ENCODE measurements at places on chromosomes 12 and 14. TPM values are rescaled to one million over a fixed set of nuclear protein-coding genes. Genes with fewer than 3 reads are reported as not detected.

- H3K4me1 ChIP-seq, result peaks cover 39% of the 10 kb centered on the region
- no peak for DNase-seq
- H3K27ac ChIP-seq, result peak overlapping the region; percentile 98
- H3K27me3 ChIP-seq, result no peaks in the 10 kb centered on the region
- H3K4me3 ChIP-seq, result peak overlapping the region; percentile 85
- no peaks in the 10 kb centered on the region for H3K36me3 ChIP-seq
Observed at GRCh38 chr14:93331728-93332396, 974 bp downstream of the BTBD7 start.

GRCh38 chr14:64826333-64826732 is 53.4 kb downstream of the SPTB start:
- DNase-seq, result no peak
- peak overlapping the region; percentile 69 for H3K27ac ChIP-seq
- no peaks in the 10 kb centered on the region for H3K36me3 ChIP-seq
- H3K4me3 ChIP-seq, result no peak overlapping the region
- H3K27me3 ChIP-seq, result no peaks in the 10 kb centered on the region
- peaks cover 23% of the 10 kb centered on the region for H3K4me1 ChIP-seq

DNA sequence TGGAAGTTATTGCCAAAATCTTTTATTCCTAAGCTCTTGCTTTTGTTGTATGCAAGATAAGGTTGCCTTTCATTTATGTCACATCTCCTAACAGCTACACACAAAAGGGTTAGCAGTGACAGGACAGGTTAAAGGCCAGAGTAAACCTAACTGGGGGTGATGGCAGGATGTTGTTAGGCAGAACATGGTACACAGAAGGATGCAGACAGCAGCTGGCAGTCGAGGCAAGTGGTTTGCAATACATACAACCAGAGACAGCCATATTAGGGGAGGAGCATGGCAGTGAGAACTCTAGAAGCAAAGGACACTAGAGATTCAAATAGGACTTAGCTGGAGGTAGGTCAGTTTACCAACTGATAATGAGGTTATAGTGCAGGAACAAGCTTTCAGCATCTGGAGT is 2.7 kb upstream of the ABCD2 start:
- H3K4me1 ChIP-seq, result peaks cover 8% of the 10 kb centered on the region
- no peak for DNase-seq
- no peak overlapping the region for H3K27ac ChIP-seq
- no peaks in the 10 kb centered on the region for H3K36me3 ChIP-seq
- H3K4me3 ChIP-seq, result no peak overlapping the region
- H3K27me3 ChIP-seq, result no peaks in the 10 kb centered on the region

- peak; percentile 91 for DNase-seq
- no peak overlapping the region for H3K4me3 ChIP-seq
- H3K4me1 ChIP-seq, result no peaks in the 10 kb centered on the region
- H3K27ac ChIP-seq, result no peak overlapping the region
Observed at GRCh38 chr14:105045710-105046326, 19.4 kb downstream of the GPR132 start.

DNA sequence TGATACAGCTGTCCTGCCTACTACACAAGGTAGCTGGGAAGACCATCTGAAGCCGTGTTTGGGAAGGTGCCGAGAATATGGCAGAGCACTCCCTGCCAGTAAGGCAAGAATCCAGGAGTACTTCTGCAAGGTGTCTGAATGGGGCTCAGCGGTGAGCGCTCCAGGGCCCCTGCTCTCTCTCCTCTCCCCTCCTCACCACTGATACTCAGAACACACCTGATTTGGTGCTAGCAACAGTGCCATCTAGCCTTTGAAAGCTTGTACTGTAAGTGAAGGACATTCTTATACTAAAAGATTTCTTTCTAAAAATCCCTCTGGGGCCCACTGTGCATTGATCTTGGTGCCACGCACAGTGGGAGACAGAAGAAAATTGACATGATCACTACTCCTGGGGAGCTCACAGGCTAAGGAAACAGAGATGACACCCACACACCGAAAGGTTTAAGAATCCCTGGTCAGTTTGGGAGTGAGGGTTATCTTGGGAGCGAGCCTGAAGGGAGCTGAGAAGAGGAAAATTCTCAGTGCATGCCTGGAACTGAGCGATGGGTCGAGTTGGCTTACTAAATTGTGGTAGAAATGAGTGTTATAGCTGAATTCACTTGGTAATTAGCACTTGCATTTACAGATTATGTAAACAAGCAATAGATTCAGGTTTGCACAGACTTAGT is 216.9 kb downstream of the NTF3 start:
- peak; percentile 16 for DNase-seq
- no peak overlapping the region for H3K27ac ChIP-seq
- no peaks in the 10 kb centered on the region for H3K4me1 ChIP-seq

DNA sequence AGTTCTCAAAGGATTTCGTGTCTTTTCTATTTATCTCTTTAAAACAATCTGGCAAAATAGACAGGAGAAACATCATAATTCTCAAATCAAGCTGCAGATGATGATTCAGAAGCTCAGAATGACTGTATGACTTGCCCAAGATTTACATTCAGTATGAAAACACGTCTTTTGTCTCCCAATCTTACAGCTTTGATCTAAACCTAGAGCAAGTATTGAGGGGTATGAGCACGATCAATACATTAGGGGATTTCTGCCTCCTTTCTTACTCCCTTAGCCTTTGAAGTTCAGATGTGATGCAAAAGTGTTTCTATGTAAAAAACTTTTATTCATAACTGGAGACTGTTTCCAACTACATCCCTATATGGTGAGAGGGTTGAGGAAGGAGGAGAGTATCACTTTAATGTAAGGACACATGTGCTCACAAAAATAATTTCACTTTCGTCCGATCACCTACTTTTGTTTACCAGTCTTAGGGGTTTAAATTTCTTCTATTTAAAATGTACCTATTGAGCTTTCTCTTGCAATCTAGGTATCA is 454.8 kb downstream of the TMTC2 start:
- DNase-seq, result no peak
- no peak overlapping the region for H3K27ac ChIP-seq
- no peaks in the 10 kb centered on the region for H3K27me3 ChIP-seq
- no peak overlapping the region for H3K4me3 ChIP-seq
- H3K36me3 ChIP-seq, result no peaks in the 10 kb centered on the region

DNA sequence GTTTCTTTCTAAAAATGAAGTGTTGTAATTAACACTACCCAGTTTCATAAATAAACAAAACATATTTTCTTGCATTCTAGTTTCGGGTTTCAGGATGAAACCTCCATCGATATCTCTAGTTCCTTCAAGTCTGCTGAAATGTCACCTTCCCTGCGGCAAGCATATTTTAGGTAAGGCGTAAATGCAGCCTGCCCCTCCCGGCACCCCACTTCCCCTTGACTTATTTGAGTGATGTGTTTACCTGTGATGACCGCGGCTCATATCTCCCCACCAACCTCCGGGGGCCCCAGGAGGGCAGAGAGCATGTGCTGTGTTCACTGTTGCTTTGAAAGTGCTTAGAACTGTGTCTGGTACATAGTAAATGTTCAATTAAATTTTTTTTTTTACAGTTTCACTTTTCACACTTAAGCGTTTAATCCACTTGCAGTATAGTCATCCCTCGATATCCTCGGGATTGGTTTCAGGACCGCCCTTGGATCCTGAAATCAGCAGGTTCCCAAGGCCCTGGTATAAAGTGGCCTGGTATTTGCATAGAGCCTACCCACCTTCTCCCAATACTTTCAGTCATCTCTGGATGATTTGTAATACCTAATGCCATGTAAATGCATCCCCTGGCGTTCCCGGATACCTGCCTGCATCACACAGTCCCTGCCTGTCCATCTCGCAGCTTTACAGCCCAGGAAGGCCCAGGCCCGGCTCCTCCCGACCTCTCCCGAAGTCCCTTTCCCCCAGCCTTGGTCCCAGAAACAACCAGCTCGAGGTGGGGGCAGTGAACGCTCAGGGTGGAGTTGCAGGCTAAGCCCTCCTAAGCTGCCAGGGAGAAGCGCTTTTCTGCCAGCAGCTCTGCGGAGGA is 40.2 kb upstream of the FBRSL1 start:
- H3K27ac ChIP-seq, result no peak overlapping the region
- H3K4me3 ChIP-seq, result no peak overlapping the region
- H3K27me3 ChIP-seq, result peaks cover 80% of the 10 kb centered on the region
- H3K36me3 ChIP-seq, result no peaks in the 10 kb centered on the region

DNA sequence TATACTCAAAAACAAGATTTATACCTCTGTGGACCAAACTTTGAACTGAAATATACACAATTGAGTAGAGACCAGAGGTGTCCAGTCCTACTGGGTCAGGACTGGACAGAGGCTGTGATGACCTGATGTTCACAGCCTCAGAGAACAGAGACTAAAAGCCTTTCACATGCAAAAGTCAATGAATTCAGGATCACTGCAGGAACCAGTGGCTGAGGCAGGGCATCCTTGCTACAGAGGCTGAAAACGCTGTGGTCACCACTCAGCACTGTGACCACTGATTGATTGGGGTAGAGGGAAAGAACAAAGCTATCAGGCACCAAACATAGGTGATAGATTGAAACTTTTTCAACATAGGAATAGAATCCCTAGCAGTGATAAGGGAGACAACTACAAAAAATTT is 25.1 kb downstream of the GRIP1 start:
- no peaks in the 10 kb centered on the region for H3K27me3 ChIP-seq
- no peak overlapping the region for H3K27ac ChIP-seq
- H3K4me3 ChIP-seq, result no peak overlapping the region
- H3K4me1 ChIP-seq, result no peaks in the 10 kb centered on the region
- DNase-seq, result no peak

DNA sequence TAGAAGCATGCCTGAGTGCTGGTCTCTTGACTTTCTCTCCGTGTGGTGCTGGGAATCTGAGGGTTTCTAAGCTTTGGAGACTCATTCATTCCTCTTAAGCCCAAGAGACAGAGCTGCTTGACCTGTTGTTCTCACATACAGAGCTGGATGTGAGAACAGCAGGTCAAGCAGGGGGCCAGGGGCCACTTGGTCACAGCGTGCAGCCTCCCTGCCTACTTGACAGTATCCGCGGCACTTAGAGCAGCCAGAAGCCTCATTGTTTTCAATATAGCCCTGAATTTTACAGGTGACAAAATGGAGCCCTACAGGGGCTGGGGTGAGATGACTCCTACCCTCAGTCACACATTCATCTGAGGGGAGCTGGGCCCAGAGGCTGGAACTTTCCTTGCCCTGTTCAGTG is 88.9 kb downstream of the ESRRB start:
- no peaks in the 10 kb centered on the region for H3K27me3 ChIP-seq
- no peak overlapping the region for H3K4me3 ChIP-seq
- no peak for DNase-seq
- H3K4me1 ChIP-seq, result no peaks in the 10 kb centered on the region
- no peak overlapping the region for H3K27ac ChIP-seq

DNA sequence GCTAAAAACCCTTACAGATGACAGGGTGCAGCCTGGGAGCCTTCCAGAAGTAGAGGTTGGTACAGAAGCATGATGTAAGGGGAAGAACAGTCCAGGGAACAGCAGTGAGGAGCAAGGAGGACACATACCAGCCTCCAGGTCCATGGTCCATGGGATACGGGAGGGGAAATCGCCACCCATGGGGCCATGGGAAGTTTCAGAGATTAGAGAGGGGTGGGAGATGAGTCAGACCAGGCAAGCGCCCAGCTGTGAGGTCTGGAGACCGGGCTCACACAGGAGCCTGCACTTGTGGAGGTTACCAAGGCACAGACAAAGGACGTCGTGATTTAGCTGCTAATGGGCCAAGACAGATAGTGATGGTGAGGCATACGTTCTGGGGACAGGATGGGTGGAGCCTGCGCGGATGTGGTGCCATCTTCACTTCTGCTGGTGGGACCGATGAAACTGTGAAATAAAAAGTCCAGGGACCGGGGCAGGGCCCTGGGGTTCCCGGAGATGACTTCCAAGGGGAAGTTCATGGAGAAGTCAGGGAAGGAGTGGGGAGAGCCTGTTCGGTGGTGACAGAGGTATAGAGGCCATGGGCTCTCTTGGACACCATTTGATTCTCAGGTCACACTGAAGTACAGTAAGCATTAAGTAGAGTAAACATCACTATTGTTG is 17.7 kb upstream of the LRP1-AS start:
- no peak overlapping the region for H3K4me3 ChIP-seq
- no peaks in the 10 kb centered on the region for H3K4me1 ChIP-seq

DNA sequence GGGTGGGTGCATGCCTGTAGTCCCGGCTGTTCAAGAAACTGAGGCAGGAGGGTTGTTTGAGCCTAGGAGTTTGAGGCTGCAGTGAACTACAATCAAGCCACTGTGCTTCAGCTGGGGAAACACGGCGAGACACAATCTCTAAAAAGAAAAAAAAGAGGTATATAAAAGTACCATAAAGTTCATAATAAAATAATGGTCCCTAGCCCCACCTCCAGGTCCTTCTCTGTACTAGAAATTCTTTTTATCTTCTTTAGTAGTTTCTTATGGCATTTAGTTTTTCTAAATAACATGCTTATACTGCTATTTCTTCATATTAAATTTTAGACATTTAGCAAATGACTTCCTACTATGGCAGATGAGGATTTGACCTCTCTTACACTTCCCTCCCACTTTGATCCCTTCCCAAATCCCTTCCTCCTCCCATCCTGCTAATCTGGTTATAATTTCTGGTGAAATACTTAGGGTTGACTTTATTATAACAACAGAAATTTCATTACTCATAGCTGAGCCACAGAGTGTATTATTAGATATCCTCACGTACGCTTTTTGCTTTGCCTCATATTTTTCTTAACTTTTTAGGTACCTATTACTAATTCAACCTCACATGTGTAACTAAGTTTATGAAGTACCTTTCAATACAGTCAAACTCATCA is 94.7 kb downstream of the SLC41A2 start:
- H3K27me3 ChIP-seq, result no peaks in the 10 kb centered on the region
- peaks cover 28% of the 10 kb centered on the region for H3K4me1 ChIP-seq
- no peaks in the 10 kb centered on the region for H3K36me3 ChIP-seq
- H3K4me3 ChIP-seq, result no peak overlapping the region

GRCh38 chr12:132169376-132169775 is 25.1 kb downstream of the NOC4L start:
- no peak overlapping the region for H3K27ac ChIP-seq
- H3K36me3 ChIP-seq, result no peaks in the 10 kb centered on the region
- no peaks in the 10 kb centered on the region for H3K4me1 ChIP-seq

DNA sequence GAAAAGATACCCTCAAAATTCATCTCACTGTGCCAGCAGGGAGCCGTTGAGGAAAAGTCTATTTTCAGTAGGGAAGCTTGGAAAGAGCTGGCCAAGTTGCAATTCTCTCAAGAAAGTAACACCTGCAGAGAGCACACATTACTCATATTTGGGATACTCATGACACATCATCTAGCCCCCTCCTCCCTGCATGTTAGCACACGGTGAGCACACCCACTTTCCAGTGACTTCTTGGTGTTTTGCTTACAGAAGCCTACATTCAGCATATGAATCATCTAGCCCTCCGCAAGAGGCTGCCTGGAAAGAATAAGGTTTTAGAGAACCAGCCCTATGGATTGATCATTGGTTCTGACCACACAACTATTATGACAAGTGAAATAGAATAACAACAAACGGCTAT is 124.5 kb downstream of the PTPRO start:
- H3K27me3 ChIP-seq, result peaks cover 4% of the 10 kb centered on the region
- no peak overlapping the region for H3K27ac ChIP-seq
- H3K36me3 ChIP-seq, result no peaks in the 10 kb centered on the region
- no peak for DNase-seq
- H3K4me1 ChIP-seq, result no peaks in the 10 kb centered on the region

Gene PIP4P1
- 21.0 TPM for total RNA-seq

Gene TMEM119
- total RNA-seq, result 0.85 TPM

Gene CRIP1
- total RNA-seq, result 64.1 TPM

Gene C12orf60
- 1.2 TPM for total RNA-seq

Gene GDF3
- not detected for total RNA-seq

Gene CAND1
- 33.9 TPM for total RNA-seq

Gene DPPA3
- not detected for total RNA-seq

Data from heart right ventricle (tissue), 16 donors.